Stimulated activated CD8-positive, alpha-beta memory T cell treated with anti-CD3 and anti-CD28 coated beads, Interleukin-15, amount 100 ng/mL, for 4 hours (primary cell): ENCODE measurements at places on chromosomes 5 and 9.

GRCh38 chr9:81847181-81847915 lies 80.9 kb upstream of the SPATA31D4 start:
- no peak for DNase-seq

DNA sequence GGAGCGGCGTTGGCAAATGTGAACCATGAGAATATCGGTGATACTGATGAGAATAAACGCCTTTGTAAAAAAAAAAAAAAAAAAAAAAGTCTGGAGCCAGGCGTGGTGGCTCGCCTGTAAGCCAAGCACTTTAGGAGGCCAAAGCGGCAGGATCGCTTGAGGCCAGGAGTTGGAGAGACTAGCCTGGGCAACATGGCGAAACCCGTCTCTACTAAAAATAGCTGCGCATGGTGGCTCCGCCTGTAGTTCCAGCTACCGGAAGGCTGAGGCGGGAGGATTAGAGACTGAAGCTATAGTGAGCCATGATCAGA lies 425 bp upstream of the NFX1 start:
- DNase-seq: no peak

GRCh38 chr5:109412981-109413402 lies 3.2 kb upstream of the PJA2 start:
- no peak for DNase-seq

- no peak for DNase-seq
Observed at GRCh38 chr5:134944630-134945029, 23.1 kb upstream of the CATSPER3 start.

DNA sequence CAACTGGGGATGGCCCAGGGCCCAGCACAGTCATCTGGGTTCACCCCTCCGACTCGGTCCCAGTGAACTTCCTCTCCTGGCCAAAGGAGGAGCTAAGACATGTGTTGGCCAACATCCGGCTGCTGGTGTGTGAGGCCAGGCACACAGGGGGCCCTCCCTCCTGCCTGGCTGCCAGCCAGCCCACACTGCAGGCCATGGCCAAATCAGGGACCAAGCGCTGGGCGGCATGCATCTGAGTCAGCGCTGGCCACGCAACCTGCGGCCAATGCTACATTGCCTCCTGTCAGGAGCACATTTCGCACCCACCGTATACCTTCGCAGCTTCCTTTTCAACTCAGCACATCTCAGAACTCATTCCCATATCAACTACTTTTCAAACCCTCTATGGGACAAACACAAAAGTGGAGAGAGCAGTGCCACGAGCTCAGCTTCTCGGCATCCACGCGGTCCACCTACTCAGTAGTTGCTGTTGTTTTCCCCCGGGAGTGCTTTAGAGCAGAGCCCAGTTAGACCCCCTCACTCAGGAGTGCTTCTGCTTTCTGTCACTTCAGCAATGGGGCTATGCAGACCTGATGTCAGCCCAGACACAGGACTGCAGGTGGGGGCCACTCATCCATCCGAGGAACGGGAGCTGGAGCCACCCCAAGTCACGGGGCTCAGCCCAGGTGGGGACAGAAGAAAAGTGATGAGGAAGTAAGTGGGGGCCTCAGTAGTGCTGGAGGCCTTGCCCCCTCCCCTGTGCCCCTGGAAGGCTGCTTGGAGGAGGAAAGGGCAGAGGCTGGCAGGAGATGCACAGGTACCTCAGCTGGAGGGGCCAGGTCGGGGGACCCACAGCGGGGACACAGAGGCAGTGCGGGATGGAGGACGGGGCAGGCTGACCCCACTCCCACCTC lies 13.9 kb downstream of the NINJ1 start:
- DNase-seq: no peak

DNA sequence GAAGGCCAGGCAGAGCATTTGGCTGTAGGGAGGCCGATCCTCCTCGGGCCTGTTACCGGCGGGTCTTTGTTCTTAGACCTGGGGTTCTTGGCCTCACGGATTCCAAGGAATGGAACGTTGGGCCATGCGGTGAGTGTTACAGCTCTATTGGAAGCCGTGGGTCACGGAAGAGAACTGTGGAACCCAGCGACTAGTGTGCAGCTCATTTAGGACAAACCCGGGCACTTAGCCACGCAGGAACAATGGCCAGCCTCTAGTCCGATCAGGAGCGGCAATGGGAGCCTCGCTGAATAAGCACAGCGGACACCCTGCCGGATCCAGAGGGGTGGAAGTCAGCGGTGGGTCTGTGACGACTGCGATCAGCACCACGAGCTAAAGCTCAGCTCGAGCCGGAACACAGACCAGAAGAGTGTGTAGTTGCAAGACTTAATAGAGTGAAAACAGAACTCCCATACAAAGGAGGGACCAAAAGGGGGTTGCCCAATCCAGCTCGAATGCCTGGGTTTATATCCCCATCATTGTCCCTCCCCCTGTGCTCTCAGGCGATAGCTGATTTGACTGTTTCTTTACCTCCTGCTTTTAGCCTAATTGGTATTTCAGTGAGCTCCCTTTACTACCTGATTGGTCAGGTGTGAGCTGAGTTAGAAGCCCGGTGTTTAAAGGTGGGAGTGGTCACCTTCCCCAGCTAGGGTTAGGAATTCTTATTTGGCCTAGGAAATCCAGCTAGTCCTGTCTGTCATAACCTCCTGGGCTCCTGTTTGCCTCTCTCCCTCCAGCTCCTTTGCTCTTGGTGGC lies 53.7 kb upstream of the RPL26L1 start:
- DNase-seq: no peak

GRCh38 chr5:157025093-157025698 lies 33.7 kb downstream of the HAVCR1 start:
- DNase-seq: peak; percentile 41

DNA sequence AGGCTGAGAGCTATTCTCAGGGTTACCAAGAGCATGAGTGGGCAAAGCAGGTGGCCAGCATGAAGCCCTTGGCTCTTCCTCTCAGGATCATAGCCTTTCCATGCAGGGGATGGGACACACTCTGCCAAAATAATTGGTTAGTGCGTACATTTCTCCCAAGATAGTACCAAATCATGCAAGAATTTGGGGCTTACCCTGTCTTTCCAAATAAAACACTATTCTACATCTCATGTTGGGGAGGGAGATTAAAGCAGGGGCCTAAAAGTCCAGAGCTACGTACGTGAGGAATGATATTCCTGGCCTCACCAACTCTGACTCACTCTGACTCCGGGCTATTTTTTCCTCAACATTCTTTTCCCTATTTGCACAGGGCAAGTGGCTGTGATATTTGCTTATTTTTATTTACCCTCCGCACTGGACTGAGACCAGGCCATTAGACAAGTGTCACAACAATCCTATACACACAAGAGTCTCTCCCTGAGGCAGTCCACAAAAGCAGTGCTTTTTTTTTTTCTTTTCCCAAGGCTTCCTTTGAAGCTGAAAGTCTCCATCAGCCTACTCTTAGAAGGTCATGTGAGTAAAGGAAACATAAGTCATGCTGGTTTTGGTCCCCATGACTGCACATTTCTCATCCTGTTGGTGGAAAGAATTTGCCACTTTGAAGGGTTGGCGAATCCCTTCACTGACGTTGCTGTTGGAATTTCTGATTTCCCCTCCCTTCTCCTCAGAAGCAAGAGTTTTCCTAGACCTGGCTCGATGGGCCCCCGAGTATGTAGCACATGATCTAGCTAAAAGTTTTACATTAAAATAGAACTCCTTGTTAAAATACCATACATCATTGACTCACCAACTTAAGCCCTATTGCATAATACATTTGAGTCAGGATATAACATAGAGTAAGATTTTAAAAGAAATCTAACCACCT lies 40.0 kb downstream of the TMEM252 start:
- no peak for DNase-seq

GRCh38 chr5:132384506-132385050 lies 15.1 kb downstream of the SLC22A5 start:
- DNase-seq: no peak

DNA sequence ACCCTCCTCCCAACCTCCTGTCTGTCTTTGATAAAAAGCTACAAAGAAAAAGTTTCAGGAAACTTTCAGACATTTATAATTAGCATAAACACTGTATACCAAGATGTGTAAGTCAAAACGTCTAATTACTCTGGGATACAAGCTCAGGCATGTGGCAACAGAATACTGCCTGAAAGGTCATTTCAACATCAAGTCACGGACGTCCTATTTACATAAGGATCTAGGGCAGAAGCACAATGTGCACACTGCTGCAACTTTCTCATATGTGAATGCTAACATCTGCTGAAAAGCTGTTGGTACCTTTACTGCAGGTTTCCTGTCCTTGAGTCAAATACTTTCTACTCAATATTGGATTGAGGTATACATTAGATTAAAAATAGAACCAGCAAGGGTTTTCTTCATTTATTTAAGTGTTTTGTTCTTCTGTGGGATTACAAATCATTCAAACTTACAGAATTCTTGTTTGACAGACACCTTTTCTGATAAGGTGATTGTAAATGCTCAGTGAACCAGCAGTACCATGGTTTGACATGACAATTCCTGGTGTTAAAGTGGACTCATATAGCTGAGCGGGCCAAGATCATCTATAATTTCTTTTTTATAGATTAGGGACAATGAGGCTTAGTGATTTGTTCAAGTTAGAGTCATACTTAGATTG lies 36.8 kb downstream of the ELL2 start:
- no peak for DNase-seq

GRCh38 chr5:159273923-159274322 lies 10.8 kb downstream of the UBLCP1 start:
- no peak for DNase-seq
